ENCODE measurements at places on chromosomes 2 and 18.

GRCh38 chr2:214679736-214680135 is 129.7 kb downstream of the BARD1 start:
- DNase-seq = no peak

DNA sequence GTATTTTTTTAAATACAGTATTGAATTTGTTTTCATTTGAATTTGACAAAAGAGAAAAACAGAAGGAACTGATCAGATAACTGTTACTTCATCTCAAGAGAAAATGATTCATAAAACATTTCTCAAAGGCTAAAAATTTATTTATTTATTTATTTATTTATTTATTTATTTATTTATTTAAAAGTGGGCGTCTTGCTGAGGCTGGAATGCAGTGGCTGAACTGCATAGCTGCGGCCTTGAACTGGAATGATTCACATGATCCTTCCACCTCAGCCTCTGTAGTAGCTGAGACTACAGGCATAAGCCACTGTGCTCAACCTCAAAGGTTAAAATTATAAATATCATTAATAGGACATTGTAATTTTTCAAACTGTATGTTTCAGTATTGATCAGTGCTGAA is 4.5 kb upstream of the PUM2 start:
- no peak for DNase-seq

- DNase-seq = no peak
Observed at GRCh38 chr2:149132901-149133300, 94.4 kb downstream of the LYPD6B start.

- DNase-seq = no peak
Observed at GRCh38 chr18:75854174-75854573, 426.7 kb upstream of the SMIM21 start.

GRCh38 chr18:58694720-58695468 is 23.6 kb downstream of the MALT1 start:
- no peak for DNase-seq

DNA sequence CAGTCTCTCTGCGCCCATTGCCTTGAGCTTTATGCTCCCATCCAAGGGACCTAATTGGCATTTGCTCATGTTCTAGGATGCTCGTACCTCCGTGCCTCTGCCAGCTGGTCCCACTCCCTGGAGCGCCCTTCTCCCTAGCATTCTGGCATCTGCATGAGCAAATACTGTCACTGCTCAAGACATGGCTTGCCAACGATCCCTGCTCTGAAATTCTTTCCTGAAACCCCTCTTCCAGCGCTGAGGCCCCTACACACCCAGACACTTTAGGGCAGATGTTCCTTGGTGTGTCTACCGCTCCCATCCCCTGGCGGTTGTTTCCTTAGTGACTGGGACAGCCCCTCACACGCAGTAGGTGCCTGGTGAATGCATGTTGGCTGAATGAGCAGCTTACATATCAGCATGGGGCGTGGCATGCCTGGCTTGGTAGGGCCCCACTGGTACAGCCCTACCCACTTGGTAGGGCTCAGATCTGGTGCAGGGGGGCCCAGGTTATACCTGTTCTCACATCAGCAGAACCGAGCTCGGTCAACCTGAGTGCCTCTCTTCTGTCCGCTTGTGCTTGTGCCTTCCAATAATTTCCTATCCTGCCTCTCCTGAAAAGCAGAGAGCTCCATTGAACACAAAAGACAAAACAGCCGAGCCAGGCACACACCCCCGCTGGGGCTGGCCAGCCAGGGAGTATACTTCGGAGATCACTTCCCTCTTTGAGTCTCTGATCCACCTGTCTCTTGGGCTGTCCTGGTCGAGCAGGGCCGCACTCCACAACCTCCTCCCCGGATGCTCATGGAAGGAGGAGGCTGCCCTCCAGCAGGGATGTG is 59.2 kb downstream of the INHBB start:
- DNase-seq = no peak

GRCh38 chr2:11899264-11899818 is 152.9 kb downstream of the LPIN1 start:
- DNase-seq = peak; percentile 48

GRCh38 chr2:23286758-23287704 is 97.9 kb upstream of the KLHL29 start:
- peak; percentile 76 for DNase-seq

- DNase-seq = no peak
Observed at GRCh38 chr2:68734688-68735525, at the start of gene ARHGAP25. Gene ARHGAP25, plus strand, starts transcription at chr2:68734811. Its CDS starts 389 bp downstream, at chr2:68735200.

- DNase-seq = peak; percentile 99
Observed at GRCh38 chr2:66434679-66435548, at the start of gene MEIS1. Gene MEIS1, plus strand, starts transcription at chr2:66435125. Its CDS starts 732 bp downstream, at chr2:66435857.

GRCh38 chr2:220043155-220043989 is 415.9 kb downstream of the SLC4A3 start:
- peak; percentile 15 for DNase-seq

GRCh38 chr18:51721388-51721787 is 523.9 kb upstream of the MEX3C start:
- DNase-seq = no peak

GRCh38 chr2:100246163-100247145 is 75.8 kb downstream of the LONRF2 start:
- no peak for DNase-seq

DNA sequence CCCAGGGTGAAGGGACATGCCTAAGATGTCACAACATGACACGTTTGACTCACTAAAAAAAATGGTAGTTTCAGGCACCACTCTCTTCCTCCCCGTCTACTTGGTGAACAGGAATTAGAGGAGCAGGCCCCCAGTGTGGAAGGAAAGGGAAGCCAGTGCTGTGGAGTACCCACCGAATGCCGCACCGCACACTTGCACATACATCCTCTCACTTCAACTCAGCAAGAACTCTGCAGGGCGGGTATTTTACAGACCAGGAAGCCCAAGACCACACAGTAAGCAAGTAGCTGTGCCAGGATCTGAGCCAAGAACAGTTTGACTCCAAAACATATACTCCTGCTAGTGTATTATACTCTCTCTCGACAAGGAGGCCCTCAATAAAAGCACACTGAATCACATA is 69.8 kb downstream of the BCL2 start:
- DNase-seq = no peak

DNA sequence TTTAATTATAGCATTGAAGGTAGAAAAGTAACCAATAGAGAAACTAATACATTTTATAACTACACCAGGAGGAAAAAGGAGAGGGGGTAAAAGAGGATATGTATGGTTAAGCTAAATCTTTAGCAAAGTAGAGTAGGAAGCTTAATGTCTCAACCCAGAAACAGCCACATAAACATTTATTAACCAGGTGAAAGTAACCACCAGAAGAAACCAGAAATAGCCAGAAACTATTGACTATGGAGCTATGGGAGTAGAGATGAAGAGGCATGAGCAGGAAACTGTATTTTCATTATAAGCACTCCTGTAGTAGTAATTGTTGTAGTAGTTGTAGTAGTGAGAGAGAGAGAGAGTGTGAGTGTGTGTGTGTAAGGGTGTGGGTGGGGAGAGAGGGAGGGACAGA is 617.5 kb upstream of the CHAC2 start:
- no peak for DNase-seq

DNA sequence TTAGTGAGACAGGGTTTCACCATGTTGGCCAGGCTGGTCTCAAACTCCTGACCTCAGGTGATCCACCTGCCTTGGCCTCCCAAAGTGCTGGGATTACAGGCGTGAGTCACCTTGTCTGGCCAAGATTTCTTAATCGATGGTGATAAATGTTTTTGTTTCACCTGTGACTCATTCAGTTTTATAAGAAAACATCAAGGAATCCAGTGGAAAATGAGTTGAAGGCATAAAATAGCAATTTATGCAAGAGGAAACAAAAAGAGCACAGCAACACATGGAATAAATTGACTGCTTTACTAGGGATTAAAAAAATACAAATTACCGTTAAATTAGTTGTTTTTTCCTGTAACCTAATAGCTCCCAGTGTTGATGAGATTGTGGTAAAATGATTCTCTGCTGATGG is 80.2 kb downstream of the CDK15 start:
- peak; percentile 70 for DNase-seq

DNA sequence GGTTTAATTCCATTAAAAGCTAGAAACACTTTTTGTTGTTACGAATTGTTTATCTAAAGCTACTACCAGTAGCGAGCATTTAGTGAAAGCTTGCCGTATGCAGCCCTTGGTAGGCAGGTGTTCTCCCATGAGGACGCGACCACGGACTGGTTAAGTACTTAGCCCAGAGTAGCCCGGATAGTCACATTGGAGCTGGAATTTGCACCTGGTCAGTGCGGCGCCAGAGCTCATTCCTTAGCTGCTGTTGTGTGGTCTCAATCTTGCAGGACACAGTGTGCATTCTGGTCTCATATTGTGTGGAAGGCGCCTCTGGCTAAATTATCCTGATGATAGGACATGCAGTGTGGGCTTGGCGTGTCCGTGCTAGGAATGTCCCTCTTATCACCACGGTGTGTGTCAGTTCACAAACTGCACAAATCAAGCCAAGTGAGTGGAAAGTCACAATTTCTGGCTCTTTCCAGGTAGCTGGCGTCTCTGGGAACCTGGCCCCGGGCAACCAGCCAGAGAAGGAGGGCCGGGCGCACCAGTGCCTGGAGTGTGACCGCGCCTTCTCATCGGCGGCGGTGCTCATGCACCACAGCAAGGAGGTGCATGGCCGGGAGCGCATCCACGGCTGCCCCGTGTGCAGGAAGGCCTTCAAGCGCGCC is 133.3 kb downstream of the ZNF236 start:
- DNase-seq = no peak

GRCh38 chr2:45380131-45380836 is 230.8 kb downstream of the SRBD1 start:
- peak; percentile 30 for DNase-seq

DNA sequence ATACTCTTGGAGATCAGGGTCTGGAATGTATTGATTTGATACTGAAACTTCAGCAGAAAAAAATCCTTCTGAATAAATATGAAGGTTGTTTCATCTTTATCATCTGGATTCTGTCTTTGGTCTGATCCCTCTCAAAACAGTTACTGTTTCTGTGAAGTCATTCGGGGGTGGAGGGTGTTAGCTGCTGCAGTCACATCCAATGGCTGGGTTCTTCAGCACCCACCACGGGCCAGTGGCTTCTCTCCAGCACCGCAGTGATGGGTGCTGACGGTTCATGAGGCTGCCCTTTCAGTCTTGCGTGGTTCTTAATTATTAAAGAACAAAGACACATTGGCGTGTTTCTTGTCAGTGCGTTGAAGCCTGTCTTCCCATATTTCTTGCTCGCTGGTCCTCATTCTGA is 148.0 kb downstream of the LDLRAD4 start:
- DNase-seq = no peak

- DNase-seq = no peak
Observed at GRCh38 chr2:12074126-12074844, 327.9 kb downstream of the LPIN1 start.

DNA sequence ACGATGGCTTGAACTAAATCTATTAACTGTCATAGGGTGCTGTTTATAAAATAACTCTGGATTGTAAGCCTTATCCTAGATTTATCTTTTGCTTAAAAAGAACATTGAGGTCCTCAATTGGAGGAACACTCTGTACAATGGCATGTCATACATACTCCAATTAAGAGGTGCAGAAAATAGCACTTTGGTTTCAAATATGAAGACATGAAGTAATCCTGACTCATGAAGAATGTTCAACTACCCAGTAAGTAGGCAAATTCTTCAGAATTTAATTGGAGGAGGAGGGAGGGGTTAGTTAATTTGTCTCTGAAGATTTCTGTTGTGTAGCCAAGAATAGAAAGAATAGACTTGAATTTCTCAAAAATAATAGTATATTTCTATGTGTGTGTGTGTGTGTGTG is 36.1 kb downstream of the DCC start:
- no peak for DNase-seq

DNA sequence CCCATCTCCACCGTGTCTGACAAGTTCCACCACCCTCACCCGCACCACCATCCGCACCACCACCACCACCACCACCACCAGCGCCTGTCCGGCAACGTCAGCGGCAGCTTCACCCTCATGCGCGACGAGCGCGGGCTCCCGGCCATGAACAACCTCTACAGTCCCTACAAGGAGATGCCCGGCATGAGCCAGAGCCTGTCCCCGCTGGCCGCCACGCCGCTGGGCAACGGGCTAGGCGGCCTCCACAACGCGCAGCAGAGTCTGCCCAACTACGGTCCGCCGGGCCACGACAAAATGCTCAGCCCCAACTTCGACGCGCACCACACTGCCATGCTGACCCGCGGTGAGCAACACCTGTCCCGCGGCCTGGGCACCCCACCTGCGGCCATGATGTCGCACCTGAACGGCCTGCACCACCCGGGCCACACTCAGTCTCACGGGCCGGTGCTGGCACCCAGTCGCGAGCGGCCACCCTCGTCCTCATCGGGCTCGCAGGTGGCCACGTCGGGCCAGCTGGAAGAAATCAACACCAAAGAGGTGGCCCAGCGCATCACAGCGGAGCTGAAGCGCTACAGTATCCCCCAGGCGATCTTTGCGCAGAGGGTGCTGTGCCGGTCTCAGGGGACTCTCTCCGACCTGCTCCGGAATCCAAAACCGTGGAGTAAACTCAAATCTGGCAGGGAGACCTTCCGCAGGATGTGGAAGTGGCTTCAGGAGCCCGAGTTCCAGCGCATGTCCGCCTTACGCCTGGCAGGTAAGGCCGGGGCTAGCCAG is 1.2 kb downstream of the ONECUT2 start:
- DNase-seq = no peak

- DNase-seq = no peak
Observed at GRCh38 chr2:126627643-126628042, 28.3 kb upstream of the GYPC start.

GRCh38 chr2:38224181-38224580 is 148.2 kb upstream of the CYP1B1 start:
- no peak for DNase-seq

DNA sequence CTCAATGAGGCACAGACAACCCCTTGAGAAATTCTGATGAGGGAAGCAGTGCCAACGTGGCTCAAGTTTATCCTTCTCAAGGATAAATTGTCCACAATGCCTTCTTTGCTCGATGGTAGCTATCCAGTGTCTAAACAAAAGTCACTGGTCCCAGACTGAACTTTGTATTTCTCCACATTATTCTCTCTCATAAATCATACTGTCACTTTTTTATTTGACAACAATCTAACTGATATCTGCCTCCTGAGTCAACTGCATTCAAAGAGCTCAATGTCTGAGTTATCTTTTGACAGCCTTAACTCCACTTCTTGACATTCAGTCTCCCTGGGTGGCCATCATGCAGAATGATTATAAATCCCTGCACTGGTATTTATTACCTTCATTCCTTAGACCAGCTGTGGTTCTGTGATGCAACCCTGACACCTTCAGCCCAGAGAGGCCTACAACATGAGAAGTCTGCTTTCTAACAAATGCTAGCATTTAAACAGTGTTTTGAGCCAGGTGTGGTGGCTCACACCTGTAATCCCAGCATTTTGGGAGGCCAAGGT is 38.2 kb downstream of the IMMT start:
- DNase-seq = no peak

DNA sequence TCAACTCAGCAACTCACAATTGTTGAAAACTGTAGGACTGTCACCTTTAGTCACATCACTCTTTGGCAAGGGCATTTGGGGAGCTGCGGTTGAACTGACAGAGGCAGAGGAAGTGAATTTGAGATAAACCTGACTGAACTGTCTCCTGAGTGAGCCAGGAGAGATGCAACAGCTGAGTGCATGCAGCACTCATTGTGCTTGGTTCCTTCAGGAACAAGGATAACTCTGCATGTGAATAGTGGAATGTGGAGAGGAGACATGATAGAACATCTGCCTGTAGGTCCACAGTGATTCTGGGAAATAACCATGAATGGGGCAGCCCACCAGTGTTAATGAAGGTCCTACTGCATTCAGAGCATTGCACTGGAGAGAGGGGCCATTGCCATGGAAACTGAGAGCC is 494.7 kb downstream of the STK39 start:
- no peak for DNase-seq

Measured in HFFc6 (cell line).